ENCODE measurements at places on chromosomes 12 and 14. TPM values are rescaled to one million over a fixed set of nuclear protein-coding genes. Genes with fewer than 3 reads are reported as not detected.

The NKX2-1 gene
- total RNA-seq: not detected

- H3K27me3 ChIP-seq: no peaks in the 10 kb centered on the region
- no peak for DNase-seq
- H3K4me1 ChIP-seq: peaks cover 2% of the 10 kb centered on the region
- no peak overlapping the region for H3K27ac ChIP-seq
- no peak overlapping the region for H3K4me3 ChIP-seq
Observed at GRCh38 chr14:51401272-51401671, 161.2 kb downstream of the TMX1 start.

GRCh38 chr12:79016181-79016580 lies 151.6 kb downstream of the SYT1 start:
- no peak overlapping the region for H3K27ac ChIP-seq
- H3K4me1 ChIP-seq: no peaks in the 10 kb centered on the region
- H3K36me3 ChIP-seq: no peaks in the 10 kb centered on the region
- no peaks in the 10 kb centered on the region for H3K27me3 ChIP-seq
- no peak for DNase-seq

DNA sequence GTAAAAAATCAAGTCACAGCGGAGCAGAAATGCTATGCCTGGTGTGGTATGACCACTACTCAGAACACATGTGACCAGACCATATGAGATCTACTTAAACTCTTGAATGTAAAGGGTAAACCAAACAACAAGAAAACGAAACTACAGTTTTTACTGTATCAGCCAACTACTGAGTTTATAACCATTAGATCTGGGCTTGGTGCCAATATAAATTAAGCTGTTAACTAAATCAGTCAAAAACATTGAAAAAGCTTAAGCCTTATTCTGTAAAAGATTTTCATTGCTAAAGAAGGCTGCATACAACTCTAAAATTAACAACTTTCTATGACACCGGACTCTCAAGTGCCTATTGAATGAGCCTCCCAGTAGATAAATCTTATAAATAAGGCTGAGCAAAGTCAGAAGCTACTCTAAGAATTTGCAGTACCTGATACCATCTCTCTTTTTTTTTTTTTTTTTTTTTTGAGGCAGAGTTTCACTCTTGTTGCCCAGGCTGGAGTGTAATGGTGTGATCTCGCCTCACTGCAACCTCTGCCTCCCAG lies 35.4 kb downstream of the SPTLC2 start:
- no peak overlapping the region for H3K27ac ChIP-seq
- H3K4me1 ChIP-seq: no peaks in the 10 kb centered on the region
- no peak for DNase-seq
- no peak overlapping the region for H3K4me3 ChIP-seq

GRCh38 chr12:92253301-92253700 lies 107.7 kb upstream of the BTG1 start:
- no peaks in the 10 kb centered on the region for H3K27me3 ChIP-seq
- no peaks in the 10 kb centered on the region for H3K36me3 ChIP-seq
- H3K27ac ChIP-seq: no peak overlapping the region
- no peaks in the 10 kb centered on the region for H3K4me1 ChIP-seq

GRCh38 chr14:45133683-45134050 lies 614 bp downstream of the FKBP3 start:
- H3K27me3 ChIP-seq: no peaks in the 10 kb centered on the region
- H3K4me1 ChIP-seq: no peaks in the 10 kb centered on the region
- no peak for DNase-seq
- H3K27ac ChIP-seq: no peak overlapping the region

DNA sequence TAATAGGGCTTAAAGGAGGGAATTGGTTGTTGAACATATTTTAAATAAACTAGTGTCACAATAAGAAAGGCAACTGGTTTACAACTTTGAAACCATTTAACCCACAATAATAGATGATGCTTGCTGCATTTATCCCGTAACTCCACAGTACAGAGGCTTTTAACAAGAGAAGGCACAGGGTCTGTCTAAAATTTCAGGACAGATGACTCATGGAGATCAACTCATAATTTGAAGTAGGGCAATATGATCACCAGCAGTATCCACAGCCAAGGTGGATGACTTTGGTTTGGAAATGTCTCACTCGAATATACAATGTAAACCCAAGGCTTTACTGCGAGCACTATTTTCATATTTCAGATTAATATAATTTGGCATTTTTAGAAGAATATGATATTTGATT lies 340.2 kb downstream of the LRIG3 start:
- no peak for DNase-seq
- H3K36me3 ChIP-seq: no peaks in the 10 kb centered on the region
- no peak overlapping the region for H3K4me3 ChIP-seq
- no peak overlapping the region for H3K27ac ChIP-seq

GRCh38 chr12:40819436-40820108 lies 127.3 kb downstream of the CNTN1 start:
- no peak overlapping the region for H3K4me3 ChIP-seq
- DNase-seq: no peak
- no peak overlapping the region for H3K27ac ChIP-seq
- H3K27me3 ChIP-seq: no peaks in the 10 kb centered on the region
- no peaks in the 10 kb centered on the region for H3K36me3 ChIP-seq

Measured in aorta (tissue), 5 donors.